ENCODE measurements at places on chromosomes 12 and 14. TPM values are rescaled to one million over a fixed set of nuclear protein-coding genes. Genes with fewer than 3 reads are reported as not detected.

GRCh38 chr14:105927096-105928060 lies 401.0 kb downstream of the TMEM121 start:
- peaks cover 31% of the 10 kb centered on the region for H3K27me3 ChIP-seq
- H3K4me1 ChIP-seq, result no peaks in the 10 kb centered on the region

Gene LPCAT3
- 60.9 TPM for total RNA-seq

DNA sequence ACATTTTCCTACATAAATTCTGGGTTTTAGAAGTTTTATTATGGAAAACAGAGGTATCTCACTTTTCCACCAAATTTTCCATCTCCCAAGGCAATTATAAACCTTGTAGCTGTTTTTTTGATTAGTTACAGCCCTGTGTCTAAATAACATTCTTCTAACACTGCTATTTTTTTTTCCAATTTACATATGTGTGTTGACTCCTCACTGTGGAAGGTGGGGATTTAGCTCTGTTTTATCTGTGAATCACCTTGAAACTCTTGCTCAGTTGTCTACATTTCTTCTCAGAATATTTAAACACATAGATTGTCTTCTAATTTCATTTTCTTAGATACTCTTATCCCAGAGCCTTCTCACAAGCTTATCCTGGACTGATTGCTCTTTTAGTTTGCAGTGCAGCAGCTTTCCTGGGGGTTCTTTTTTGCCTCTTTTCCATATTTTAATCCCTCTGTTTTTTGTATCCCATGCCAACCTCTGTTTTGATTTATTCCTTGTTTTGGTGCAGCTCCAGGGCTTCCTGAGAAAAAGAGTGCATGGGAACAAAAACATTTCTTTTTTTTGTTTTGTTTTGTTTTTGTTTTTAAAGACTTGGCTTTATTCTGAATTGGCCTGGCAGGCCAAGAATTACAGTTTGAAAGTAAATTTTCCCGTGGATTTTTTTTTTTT lies 36.7 kb downstream of the TBC1D15 start:
- no peaks in the 10 kb centered on the region for H3K27me3 ChIP-seq
- H3K36me3 ChIP-seq, result no peaks in the 10 kb centered on the region
- H3K27ac ChIP-seq, result no peak overlapping the region

GRCh38 chr14:100673085-100673806 lies 53.4 kb upstream of the DLK1 start:
- no peak overlapping the region for H3K4me3 ChIP-seq
- peaks cover 44% of the 10 kb centered on the region for H3K4me1 ChIP-seq
- no peaks in the 10 kb centered on the region for H3K36me3 ChIP-seq
- H3K27me3 ChIP-seq, result peaks cover 49% of the 10 kb centered on the region
- no peak for DNase-seq

Gene CEP170B
- 8.3 TPM for total RNA-seq

GRCh38 chr12:30108666-30109065 lies 324.9 kb upstream of the TMTC1 start:
- H3K27ac ChIP-seq, result no peak overlapping the region
- H3K36me3 ChIP-seq, result no peaks in the 10 kb centered on the region
- no peak for DNase-seq
- H3K4me3 ChIP-seq, result no peak overlapping the region
- no peaks in the 10 kb centered on the region for H3K27me3 ChIP-seq
- no peaks in the 10 kb centered on the region for H3K4me1 ChIP-seq

- H3K4me3 ChIP-seq, result no peak overlapping the region
- H3K27ac ChIP-seq, result no peak overlapping the region
- H3K4me1 ChIP-seq, result peaks cover 9% of the 10 kb centered on the region
- no peaks in the 10 kb centered on the region for H3K36me3 ChIP-seq
Observed at GRCh38 chr12:124577986-124578385, 10.6 kb upstream of the NCOR2 start.

- H3K4me1 ChIP-seq, result no peaks in the 10 kb centered on the region
- no peak for DNase-seq
- no peak overlapping the region for H3K27ac ChIP-seq
- H3K36me3 ChIP-seq, result no peaks in the 10 kb centered on the region
- H3K27me3 ChIP-seq, result no peaks in the 10 kb centered on the region
- no peak overlapping the region for H3K4me3 ChIP-seq
Observed at GRCh38 chr14:23930742-23931141, 22.8 kb upstream of the DHRS4 start.

Gene TAS2R43
- total RNA-seq, result not detected

Measured in heart right ventricle (tissue), 16 donors.